SJSA1 (cell line): ENCODE measurements at places on chromosomes 16 and 17.

DNA sequence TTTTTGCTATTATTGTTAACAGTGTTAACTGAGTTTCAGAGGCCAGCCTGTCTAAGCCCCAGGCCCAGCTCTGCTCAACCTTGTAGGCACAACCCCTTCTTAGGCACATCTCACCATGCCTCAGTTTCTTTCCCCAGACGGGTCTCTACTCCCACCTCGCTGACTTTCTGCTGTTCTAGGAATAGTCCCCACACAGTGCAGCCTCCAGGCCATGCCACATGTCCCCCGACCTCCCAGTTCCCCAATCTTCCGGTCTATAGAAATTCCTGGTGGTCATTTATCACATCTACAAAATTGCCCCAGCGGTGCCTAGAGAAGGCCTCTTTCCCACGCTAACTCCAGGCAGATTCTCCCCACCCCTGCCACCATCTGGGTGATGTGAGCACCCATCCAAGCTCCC lies 34.8 kb downstream of the ADGRG5 start:
- DNase-seq, result peak; percentile 32

- no peak for DNase-seq
Measured at GRCh38 chr16:26598998-26599784, 467.5 kb upstream of the C16orf82 start.

GRCh38 chr17:60525328-60525684 lies 736 bp downstream of the APPBP2 start:
- no peak for DNase-seq

DNA sequence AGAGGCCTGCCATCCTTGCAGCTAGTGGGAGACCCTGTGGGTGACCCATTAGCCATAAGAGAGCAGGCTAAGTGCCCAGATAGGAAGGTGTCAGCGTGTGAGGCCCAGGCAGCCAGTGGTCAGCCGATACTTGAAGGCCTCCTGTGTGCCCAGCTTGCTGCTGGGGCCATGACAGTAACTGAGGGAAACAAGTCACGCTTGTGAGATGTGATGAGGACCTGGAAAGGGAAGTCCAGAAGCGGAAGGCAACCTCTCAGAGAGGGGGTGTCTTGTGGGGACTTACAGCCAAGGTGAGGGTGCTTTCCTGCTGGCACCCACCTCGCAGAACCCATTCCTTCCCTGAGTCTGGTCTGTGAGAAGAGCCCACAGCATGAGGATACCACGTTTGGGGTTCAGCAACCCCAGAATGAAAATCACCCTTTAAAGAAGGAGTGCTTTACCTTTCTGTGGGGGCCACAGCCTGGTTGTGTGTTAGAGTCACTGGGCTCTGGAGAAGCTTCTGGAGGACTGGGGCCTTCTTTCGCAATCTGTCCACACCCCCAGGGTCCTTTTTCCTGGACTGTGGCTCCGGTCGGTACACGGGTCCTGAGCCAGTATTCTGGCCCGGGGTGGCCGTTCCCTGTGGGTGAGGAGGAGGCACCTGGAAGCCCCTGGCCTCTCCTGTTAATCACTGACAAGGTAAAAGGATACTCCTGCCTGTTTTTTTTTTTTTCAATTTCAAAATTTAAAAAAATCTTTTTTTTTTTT lies 53.9 kb downstream of the PLCG2 start:
- no peak for DNase-seq

GRCh38 chr17:83195330-83196023 lies 116.1 kb downstream of the METRNL start:
- DNase-seq, result peak; percentile 80

GRCh38 chr17:8586766-8587165 lies 43.8 kb downstream of the MYH10 start:
- no peak for DNase-seq

- no peak for DNase-seq
Measured at GRCh38 chr16:67269766-67270165, 9.6 kb upstream of the PLEKHG4 start.

GRCh38 chr16:69720822-69721430 lies 5.4 kb downstream of the NQO1 start:
- no peak for DNase-seq

GRCh38 chr16:65727534-65728137 lies 605.8 kb upstream of the CDH11 start:
- DNase-seq, result no peak

DNA sequence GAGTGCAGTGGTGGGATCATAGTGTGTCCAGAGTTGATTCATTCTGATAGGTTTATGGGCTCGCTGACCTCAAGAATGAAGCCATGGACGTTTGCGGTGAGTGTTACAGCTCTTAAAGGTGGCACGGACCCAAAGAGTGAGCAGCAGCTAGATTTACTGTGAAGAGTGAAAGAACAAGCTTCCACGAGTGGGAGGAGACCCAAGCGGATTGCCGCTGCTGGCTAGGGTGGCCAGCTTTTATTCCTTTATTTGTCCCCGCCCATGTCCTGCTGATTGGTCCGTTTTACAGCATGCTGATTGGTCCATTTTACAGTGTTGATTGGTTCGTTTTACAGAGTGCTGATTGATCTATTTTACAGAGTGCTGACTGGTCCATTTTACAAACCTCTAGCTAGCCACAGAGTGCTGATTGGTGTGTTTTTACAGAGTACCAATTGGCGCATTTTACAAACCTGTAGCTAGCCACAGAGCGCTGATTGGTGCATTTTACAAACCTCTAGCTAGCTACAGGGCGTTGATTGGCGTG lies 17.5 kb downstream of the CACNG4 start:
- DNase-seq, result peak; percentile 59

DNA sequence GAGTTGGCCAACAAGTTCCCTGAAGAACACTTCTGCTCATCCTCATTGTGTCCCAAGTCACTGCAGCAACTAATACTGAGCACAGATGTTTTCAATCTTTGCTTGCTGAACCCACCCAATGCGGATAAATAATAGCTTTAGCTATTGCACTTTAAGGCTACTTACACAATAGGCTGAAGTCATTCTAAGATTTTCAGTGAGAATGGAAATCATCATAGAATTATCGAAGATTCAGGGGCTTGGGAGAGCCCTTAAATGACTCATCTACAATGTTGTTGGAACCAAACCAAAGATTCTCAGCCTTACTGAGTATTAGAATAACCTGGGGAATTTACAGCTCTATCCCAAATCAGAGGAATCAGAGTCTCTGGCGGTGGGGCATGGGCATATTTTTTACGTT lies 51.2 kb downstream of the SYCE1L start:
- no peak for DNase-seq

DNA sequence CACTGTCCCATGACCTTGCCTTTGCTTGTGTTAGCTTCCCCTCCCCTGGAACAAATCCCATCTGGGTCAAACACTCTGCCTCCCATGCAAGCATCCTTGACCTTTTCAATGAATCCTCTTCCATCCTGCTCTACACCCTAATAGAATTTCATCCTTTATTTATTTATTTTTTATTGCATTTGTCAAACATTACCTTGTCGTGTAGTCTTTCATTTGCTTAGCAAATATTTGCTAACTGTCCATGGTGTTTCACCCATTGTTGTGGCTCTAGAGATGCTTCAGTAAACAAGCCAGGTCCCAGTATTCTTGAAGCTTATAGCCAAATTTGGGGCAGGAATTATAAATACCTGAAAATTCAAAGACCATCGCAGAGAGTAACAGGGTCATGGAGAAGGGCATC lies 51.0 kb upstream of the MRTFB start:
- no peak for DNase-seq

DNA sequence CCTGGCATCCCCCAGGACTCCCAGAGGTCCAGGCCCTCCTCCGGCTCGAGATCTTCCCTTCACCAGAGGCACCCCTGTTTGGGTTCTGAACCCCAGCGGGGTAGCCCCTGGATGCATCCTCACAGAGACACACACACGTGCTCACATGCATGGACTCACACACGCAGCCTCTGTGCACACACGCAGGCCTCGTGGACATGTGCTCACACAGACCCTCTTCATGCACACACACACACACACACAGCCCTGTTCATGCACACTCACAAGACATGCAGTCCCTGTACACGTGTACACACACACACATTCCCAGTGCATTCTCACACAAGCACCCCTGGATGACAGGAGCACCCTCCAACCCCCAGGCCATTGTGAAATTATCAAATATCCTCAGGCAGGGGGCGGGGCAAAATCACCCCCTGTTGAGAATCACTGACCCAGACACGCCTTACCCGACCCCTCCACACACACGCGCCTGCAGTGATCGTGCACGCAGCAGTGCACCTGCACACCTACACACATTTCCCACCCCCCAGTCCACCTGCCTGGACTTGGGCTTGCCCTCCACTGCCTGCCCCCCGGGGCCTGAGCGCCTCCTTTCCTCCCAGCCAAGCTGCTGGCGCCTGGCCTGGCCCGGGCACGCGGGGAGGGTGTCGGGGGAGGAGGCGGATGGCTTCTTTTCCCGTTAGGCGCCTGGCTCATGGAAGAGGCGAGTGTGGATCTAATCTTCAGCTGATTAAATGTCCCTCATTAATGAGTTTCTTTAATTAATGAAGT lies 62.6 kb downstream of the ENGASE start:
- no peak for DNase-seq

DNA sequence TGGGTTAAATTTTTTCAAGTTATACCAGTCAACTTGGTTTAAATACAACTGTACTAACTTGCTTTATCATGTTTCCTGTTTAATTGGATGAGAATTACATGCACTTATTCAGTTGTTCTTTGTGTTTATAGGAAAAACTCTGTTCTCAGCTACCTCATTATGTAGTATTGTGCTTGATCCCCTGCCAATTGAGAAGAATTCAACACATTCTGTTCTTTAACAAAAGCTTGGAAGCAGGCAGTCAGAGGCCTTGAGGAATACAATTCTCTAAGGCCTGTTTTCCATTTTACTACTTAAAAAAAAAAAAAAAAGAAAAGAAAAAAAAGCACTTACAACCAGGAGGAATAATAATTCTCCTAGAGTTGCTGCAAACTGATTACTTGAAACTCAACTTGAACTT lies 60.6 kb upstream of the CMIP start:
- DNase-seq, result peak; percentile 31

- peak; percentile 51 for DNase-seq
Measured at GRCh38 chr17:58527949-58528348, 13.5 kb upstream of the MTMR4 start.

- DNase-seq, result no peak
Measured at GRCh38 chr17:49393491-49394255, 21.0 kb downstream of the PHB1 start.

DNA sequence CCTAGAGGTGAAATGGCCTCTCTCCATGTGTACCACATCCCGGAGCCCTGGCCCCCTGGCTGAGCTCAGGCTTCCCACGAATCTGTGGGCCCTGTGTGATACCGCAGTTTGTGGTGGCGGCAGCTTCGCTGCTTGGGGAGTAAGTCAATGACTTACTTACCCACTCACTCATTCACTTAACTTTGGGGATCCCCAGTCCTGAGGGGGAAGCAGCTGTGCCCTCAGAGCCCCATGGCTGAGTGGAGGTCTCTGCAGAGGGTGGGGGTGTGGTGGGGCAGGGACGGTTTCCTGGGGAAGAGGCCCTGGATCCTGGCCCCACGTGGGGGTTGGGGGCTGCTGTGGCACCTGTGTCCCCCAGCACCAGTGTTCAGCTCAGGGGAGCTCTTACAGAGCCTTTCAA lies 13.2 kb downstream of the KCNJ12 start:
- DNase-seq, result no peak

- no peak for DNase-seq
Measured at GRCh38 chr16:75644240-75645012, 3.0 kb downstream of the KARS1 start.

- DNase-seq, result no peak
Measured at GRCh38 chr16:51635181-51635580, 484.1 kb upstream of the SALL1 start.

DNA sequence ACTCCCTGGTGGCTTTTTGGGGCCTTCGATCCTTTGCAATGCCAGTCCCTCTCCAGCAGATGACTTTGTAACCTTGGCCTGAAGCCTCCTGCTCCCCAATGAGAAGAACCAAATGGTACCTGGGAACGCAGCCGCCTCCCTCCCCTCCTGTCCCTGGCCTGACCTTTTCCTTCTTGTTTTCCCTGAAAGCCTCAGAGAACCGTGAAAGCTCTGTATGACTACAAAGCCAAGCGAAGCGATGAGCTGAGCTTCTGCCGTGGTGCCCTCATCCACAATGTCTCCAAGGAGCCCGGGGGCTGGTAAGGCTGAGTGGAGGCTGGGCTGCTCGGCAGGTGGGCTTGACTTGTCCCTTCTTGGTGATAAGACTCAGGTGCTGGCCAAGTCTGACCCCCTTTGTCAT lies 88.0 kb downstream of the SDR42E1 start:
- DNase-seq, result no peak

- no peak for DNase-seq
Measured at GRCh38 chr17:78793968-78794367, 11.9 kb upstream of the CYTH1 start.

DNA sequence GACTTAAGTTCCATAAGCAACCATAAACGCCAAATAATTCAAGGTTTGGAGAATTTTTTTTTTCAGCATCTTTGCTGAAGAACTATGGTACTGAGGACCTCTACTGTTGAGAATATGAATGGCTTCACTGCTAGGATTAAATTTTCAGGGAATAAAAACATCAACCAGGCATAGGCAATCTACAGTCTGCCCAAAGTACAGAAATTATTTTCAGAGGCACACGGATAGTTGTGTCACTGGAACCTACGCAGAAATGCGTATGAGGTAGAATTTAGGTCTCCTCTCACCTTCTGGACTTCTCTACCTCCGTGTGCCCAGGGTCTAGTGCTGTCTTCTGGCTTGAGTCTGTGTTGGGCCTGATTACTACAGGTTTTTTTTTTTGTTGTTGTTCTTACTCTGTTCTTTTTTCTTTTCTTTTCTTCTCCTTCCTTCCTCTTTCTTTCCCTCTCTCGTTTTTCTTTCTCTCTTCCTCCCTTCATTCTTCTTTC lies 39.7 kb downstream of the NACA2 start:
- peak; percentile 46 for DNase-seq

- DNase-seq, result no peak
Measured at GRCh38 chr17:41962111-41962510, 4.5 kb upstream of the CNP start.

- no peak for DNase-seq
Measured at GRCh38 chr17:4899341-4900230, at the start of gene C17orf107. Gene C17orf107, plus strand, starts transcription at chr17:4899536. Its CDS starts 227 bp downstream, at chr17:4899763.

GRCh38 chr17:70636517-70637133 lies 467.3 kb downstream of the KCNJ2 start:
- DNase-seq, result peak; percentile 23

DNA sequence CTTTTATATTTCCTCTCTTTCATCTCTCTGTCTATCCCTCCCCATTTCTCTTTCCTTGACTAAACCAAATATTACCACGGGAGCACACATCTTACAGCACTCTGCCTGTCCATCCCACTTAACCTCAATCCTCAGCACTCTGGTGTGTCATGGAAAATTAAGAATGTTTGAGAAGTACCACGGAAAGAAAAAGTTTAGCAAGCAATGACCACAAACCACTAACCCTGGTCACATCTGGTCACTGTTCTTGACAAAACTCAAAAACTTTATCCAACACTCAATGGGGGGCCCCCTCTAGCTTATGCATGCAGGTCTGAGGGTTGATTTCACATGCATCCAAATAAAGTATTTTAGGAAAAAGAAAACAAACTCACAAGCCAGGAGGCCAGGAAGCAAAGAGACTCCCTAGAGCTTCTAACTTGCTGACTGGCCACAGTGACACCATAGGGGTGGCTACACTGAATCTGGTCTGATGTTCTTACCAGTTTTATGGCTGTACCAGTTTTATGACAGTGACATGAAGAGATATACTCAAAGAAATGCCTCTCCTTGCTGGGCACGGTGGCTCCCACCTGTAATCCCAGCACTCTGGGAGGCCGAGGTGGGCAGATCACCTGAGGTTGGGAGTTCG lies 229.2 kb downstream of the STX8 start:
- peak; percentile 85 for DNase-seq
